ENCODE measurements at places on chromosomes 16 and 17.

- DNase-seq, result no peak
Measured at GRCh38 chr16:89374393-89374960, 115.9 kb downstream of the ANKRD11 start.

DNA sequence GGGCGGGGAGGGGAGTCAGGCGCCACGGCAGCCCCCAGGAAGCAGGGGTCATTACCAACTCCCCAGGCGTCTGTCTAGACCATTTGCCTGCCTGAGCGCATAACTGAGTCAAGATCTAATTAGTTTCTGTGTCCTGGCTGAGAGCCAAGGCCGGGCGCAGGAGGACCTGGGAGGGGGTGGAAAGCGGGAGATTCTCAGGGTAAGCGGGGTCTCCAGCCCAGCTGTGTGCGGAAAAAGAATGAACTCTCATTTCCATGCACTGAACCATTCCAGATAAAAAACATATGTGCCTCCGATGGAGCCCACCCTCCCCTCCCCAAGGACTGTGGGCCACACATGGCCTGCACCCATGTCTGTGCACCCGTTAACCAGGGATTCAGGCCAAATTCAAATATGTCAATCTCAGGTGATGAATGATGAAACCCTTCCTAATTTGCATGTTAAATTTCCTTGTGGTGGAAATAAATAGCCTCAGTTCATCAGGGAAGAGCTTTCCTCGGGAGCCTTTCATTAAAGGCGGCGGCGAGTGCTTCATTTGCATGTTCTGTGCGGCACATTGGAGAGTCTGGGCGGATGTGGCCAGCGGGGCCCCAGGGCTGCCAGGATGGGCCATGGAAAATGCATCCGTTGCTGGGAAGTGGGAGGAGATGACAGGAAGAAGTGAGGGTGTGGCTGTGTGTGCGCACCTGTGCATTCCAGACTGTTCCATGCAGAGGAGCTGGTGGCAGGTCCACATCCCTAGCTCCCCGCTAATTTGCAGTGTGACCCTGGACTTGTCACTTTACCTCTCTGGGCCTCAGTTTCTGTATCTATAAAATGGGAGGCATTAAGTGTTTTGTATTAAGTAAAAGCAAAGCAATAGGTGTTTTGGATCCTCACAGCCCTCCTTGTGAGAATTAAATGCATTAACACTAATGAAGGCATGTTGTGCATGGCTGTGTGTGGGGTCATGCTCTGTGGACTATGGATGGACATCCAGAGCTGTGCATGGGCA is 151.1 kb downstream of the SDK2 start:
- DNase-seq, result no peak

- DNase-seq, result no peak
Measured at GRCh38 chr17:77186141-77186604, 45.4 kb downstream of the SEC14L1 start.

DNA sequence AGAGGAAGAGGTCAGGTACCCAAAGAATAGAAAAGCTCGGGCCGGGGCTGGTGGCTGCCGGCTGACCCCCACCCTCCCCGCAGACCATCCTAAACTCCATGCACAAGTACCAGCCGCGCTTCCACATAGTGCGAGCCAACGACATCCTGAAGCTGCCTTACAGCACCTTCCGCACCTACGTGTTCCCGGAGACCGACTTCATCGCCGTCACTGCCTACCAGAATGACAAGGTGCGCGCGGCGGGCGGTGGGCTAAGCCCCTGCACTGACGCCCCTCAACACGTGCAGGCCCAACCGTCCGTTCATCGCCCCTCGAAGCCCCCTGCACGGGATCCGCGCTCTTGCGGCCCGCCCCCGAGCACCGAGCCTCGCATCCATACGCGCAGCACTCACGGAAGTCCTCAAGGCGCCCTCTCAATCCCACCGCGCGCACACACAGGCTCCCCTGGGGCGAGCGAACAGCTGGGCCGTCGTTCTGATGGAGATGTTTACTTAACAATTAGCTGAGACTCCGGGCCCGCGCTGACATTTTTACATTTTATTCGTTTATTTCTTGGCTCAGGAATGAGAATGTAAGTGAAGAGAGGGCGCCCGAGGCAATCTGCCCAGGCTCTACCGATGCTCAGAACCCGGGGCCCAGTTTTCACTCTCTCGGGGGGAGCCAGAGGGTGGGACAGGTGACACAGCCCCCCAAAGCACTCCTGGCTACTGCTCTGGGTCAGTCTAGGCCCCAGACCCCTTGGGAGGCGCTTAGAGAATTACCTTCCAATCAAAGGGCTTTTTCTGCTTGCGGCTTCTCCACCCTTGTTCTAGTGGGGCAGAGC is 3.5 kb downstream of the TBX2 start:
- no peak for DNase-seq

DNA sequence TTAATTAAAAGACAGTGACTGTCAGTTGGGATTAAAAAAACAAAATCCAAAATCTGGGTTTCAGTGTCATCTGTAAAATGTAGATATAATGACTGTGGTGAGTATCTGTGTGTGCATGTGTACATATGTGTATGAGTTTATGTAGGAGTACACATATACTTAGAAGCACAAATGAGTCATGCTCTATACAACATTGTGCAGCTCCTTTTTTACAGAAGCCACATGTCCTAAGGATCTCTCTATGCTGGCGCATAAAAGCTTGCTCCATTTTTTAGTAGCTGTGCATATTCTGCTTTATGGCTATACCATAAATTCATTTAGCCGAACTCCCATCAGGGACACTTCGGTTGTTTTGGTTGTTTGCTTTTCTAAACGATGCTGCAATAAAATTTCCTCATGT is 125.2 kb upstream of the EEF2KMT start:
- DNase-seq, result no peak

- DNase-seq, result no peak
Measured at GRCh38 chr17:74373838-74374606, 6.7 kb downstream of the GPR142 start.

GRCh38 chr17:72385475-72385874 is 264.7 kb downstream of the SOX9 start:
- no peak for DNase-seq

DNA sequence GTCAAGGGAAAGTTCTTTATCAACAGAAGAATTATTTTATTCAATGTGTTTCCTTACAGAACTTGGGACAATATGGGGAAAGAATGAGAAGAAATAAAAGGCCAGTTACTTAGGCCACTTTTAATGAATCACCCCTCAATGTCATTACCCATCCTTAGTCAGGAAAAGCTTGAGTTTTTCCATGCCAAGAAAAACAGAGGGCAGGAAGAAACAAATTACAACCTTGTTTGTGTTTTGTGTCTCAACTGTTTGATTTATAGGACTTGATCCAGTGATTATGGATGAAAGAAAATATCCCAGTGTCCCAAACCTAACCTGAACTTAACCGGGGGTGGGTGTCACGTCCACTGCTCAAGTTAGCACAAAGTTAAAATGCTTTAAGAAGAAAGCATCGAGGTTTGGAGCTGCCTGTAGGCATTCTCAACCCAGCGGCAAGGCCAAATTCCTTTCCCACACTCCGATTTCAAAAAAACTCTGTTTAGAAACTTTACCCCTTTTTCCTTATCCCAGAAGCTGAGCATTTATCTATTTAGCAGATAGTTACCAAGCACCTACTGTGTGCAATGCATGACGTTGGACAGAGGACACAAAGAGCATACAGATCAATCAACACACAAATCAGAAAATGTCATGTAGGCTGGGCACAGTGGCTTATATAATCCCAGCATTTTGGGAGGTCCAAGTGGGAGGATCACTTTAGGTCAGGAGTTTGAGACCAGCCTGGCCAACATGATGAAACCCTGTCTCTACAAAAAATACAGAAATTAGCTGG is 14.0 kb upstream of the CYB5B start:
- no peak for DNase-seq

DNA sequence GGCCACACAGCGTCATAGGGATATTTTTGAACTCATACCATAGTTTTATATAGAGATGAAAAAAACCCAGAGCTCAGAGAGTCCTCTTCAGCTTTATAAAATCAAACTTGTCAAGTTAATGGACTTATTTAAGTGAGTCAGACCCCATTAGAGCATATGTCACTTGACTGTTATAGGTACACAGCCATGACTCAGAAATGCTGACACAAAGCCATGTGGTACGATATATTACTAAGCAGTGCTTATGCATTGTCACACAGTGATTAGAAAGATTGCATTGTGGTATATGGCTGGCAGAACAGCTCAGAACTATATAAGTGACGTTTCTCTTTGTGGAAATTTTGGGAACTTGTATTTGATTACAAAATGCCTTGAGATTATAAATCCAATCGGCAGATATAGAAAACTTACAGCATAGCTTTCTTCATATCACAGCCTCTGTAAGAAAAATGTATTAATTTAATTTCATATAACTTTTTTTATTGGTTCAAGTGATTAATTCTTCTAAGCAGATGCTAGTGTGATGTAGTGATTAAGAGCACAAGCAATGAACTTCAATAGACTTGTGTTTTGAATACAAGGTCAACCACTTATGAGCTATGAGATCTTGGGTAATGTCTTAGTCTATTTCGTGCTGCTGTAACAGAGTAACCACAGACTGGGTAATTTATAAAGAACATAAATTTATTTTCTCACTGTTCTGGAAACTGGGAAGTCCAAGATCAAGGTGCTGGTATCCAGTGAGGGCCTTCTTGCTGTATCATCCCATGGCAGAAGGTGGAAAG is 25.8 kb upstream of the GINS3 start:
- no peak for DNase-seq

DNA sequence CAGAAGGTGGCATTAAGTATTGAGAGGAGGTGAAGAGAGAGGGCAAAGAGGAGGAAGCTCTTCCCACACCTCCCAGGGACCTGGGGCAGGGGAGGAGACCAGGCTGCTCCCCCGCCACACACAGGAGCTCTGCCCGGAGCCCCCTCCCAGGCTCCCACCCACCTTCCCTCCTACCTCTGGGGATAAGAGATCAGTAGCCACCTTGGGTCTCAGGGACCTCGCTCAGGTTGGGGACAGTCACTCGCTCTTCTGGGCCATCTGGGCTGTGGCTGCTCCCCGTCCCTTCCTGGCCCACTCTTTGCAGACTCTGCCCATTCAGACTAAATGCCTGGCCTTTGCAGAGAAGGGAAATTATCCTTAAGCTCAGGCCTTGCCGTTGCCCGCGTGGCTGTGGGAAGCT is 14.9 kb upstream of the C16orf74 start:
- no peak for DNase-seq

DNA sequence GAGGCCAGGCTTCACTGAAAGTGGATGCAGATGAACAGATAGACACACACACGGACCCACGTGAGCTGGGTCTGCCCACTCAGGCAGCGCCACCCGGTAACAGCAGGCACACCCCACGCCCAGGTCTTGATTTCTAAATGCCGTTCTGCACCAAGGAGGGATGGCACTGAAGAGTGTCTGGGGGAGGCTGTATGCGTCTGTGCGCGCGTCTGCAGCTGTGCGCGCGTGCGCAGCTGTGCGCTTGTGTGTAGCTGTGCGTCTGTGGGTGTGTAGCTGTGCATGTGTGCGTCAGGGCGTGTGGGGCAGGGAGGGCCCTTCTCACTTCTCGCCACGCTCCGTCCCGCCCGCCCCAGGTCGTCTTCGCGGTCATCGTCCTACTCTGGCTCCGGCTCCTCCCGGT is 15.5 kb upstream of the IL17C start:
- no peak for DNase-seq

GRCh38 chr17:81909966-81910839 is 996 bp downstream of the PCYT2 start:
- DNase-seq, result no peak

- DNase-seq, result no peak
Measured at GRCh38 chr16:58333985-58334384, 39.2 kb upstream of the PRSS54 start.
